HAP-1 (cell line): ENCODE measurements at places on chromosomes 11 and 22.

DNA sequence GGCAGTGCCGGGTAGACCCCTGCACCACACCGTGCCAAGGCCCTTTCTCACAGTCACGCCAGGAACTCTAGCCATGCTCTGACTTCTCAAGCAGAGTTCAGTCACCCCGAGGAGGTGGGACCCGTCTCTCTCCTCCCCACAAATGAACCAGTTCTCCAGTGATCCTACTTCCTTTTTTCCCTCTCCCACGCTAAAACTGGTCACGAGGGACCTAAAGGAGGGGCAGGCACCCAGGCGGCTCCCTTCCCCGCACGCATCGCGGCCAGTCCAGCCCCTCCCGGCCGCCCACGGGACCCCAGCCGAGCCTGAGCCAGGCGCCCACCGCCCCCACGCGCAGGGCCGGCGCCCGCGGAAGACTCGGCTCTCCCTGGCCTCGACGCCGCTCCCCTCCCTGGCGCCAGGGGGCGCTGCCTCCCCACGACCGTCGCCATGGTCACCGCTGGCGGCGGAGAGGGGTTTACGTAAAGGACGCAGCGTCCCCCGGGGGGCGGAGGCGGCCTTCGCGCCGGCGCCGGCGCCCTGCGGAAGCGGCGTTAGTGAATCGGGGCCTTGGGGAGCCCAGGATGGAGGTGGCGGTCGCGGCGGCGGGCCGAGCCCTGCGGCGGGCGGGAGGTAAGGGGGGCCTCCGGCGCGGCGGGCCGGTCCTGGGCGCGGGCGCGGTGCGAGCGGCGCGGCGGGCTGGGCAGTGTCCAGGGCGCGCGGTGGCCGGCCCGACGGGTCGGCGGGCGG lies at the start of gene DAGLA:
DAGLA (plus strand) TSS at position 499 of the 729 bp plus-strand sequence. CDS start 39,765 bp downstream, outside the sequence.
- peak; percentile 76 for DNase-seq

GRCh38 chr11:65435981-65436411 lies 13.4 kb downstream of the NEAT1 start:
- DNase-seq: peak; percentile 7

- peak; percentile 80 for DNase-seq
These were observed 1.1 kb downstream of the TM7SF2 start for GRCh38 chr11:65112546-65113360.

DNA sequence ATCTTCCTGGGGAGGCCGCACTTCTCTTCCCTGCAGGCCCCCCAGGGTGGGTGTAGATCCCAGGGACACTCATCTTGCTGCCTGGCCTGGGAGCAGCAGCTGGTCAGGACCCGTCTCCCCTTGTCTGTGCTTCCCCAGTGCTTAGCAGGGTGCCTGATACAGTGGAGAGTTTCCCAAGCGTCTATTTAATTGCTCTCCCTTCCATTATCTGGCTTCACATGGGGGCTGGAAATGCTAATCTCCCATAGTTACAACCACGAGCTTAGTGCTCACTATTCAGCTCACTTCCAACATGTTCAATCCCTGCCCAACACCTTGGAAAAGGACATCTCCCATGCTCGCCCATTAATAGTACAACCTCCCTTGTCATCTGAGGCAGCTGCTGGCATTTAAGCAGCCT lies 100.5 kb downstream of the DSCAML1 start:
- no peak for DNase-seq

- no peak for DNase-seq
These were observed 8.7 kb downstream of the PRR5 start for GRCh38 chr22:44710474-44711240.

DNA sequence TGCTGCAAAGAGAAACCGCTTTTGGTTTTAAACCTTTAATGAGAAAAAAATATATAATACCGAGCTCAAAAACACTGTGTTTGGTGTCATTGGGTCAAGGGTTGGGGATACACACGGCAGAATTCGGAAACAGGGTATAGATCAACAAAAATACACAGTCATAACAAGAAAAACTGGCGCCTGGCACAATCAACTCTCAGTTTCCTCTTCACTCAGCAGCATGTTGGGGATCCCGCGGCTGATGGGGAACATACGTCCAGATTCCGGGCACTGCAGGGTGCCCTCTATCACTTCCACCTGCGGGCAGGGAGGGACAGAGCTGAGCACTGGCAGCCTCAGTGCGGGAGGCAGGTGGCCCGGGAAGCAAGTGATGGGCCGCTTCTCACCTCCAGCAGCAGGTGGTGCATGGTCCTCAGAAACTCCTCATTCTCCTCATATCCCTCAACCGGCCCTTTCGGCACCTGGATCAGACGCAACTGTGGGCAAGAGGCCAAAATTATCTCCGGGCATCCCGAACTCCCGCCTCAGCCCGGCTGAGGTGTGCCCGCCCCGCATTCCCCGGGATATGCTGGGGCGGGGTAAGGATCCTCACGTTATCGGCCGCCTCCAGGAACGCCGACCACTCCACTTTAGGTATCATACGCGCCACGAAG lies 561 bp downstream of the TRMT112 start:
- peak; percentile 50 for DNase-seq
